ELF-1 (cell line): ENCODE measurements at places on chromosomes 3 and 15.
A peak's percentile ranks its signal among the peaks of the same experiment; 100 is the strongest.

- no peak for DNase-seq
Observed at GRCh38 chr15:80832686-80833085, 53.5 kb downstream of the CEMIP start.

DNA sequence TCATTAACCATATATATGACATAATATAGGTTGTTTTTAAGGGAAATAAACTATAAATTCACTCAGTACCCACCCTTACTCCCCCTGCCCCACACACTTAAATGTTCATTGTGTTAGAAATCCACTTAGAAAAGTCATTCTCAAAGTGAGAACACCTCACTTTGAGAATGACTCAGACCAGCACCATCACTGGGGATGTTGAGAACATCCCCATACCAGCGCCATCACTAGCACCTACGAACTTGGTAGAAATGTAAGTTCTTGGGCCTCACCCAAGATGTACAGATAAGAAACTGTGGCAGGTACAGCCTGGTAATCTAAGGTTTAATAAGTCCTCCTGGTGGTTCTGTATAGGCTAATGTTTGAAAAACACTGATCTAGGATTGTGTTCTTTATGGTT lies 362.6 kb downstream of the LPP start:
- no peak for DNase-seq

DNA sequence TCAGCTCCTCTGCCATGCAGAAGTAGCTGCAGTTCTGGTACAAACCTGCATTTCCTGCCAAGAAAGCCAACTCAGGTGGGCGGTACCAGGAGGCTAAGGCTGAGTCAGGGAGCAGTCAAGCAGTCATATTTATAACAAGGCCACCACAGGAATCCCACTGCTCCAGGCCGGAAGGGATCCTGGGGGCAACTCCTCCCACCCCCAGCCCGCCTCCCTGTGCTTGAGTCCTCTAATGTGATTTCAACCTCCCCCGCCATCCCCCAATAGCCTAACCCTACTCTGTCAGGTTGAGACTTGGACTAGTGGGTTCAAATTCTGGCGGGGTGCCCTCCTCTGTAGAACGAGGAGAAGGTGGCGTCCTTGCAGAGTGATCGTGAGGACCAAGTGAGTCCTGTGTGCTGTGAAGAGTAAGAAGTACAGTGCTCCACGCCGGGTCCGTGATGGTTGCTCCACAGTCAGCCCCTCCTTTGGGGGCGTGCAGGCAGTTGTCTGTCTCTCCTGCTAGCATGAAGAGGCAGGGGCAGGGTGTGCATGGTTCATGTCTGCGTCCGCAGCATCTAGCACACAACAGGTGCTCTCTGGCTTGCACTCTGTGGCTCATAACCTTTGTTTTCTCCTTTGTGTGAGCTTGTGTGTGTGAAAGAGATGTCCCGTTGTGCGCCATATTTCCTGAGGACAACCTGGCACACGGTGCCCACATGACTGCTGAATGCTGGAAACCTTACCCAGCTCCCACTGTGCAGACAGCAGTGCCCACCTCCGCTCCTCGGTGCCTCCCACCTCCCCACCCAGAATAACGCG lies 78.3 kb downstream of the SMAD6 start:
- peak; percentile 51 for DNase-seq

DNA sequence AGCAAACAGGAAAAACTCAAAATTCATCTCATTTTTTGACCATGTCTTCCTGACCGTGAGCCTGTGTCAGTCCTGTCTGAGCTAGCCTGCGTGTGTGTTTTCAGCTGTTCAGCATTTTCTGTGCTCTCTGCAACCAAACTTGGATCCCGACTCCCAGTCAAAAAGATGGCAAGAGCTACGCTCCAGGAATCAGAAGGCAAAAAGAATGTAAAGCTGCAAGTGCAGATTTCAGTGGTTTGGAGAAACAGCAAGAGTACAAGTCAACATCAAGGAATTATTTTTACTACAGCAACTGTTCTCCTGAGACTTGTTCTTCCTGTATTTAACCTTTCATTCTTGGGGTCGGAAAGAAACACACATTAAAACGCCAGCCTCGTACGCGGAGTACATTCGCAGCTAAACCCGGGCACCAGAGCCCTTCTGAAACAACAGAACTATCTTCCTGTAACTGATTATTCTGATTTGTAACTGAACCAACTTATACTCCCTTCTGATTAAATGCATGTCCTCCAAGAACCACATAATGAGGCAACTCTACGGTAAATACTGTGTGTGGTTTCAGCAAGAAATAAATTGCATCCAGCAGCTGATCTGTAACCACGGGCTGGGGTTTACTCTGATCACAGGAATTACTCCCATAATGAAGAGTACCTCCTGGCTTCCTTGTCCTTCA lies 107.4 kb downstream of the LRIG1 start:
- DNase-seq: no peak

GRCh38 chr3:177928172-177928873 lies 607.9 kb upstream of the KCNMB2 start:
- DNase-seq: no peak
